ENCODE measurements at places on chromosomes 6 and 20.

DNA sequence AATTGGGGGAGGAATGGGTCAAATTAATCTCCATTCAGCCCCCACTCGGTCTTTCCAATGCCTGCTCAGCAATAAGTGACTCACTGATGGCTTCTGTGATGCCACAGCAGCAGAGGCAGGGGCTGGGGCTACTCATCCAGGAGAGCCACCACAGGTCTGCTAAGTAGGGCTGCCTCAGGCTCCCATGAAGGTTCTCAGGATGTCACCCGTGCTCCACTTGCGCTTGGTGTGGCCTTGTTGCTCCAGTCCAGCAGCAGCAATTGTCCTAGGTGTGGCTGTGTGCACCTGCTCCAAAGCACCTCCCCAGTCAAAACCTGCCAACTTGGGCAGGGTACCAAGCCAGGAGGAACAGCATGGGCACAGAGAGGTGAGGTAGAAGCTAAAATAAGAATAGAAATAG is 627 bp upstream of the LY6G6C start:
- no peak for DNase-seq

DNA sequence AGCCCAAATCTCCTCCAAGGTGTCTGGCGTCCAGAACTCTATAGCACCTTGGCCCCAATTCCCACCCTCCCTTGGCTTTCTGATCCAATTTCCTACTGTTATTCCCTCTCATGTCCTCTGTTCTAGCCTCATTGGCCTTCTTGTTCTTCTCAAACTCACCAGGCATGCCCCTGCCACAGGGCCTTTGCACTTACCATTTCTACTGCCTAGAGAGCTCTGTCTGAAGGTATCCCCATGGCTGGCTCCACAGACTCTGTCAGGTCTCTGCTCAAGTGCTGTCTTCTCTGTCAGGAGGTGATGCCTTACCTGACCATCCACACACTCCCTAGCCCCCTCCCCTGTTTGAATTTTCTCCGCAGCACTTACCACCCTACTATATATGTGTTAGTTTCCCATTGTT is 5.6 kb upstream of the BMP6 start:
- no peak for DNase-seq

GRCh38 chr6:163842467-163842866 is 427.9 kb downstream of the QKI start:
- no peak for DNase-seq

GRCh38 chr6:167934426-167934864 is 63.0 kb upstream of the KIF25 start:
- DNase-seq = no peak

DNA sequence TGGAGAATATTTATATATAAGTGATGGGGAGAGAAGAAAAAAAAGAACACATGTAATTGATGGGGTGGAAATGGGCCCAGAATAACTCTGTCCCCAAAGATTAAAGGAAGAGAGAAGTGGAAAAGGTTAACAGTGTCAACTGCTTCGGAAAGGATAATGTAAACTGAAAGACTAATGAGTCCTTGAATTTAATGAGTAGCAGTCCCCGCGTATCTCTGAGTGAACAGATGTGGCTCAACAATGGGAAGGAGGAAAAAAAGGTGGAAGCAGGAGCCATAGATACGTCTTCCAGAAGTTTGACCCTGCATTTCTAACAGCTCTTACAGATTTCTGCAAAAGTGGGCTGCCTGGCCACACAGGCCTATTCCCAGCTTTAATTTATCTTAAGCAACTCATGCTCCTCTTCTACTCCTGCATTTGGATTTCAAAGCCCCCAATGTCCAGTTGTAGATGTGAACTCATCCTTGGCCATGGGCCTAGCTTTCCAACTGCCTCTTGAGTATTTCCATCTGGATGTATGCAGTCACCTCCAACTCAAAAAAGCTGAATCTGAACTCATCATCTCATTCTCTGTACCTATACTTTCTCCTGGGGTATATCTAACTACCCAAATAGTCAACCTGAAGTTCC is 61.3 kb downstream of the DST start:
- DNase-seq = no peak

DNA sequence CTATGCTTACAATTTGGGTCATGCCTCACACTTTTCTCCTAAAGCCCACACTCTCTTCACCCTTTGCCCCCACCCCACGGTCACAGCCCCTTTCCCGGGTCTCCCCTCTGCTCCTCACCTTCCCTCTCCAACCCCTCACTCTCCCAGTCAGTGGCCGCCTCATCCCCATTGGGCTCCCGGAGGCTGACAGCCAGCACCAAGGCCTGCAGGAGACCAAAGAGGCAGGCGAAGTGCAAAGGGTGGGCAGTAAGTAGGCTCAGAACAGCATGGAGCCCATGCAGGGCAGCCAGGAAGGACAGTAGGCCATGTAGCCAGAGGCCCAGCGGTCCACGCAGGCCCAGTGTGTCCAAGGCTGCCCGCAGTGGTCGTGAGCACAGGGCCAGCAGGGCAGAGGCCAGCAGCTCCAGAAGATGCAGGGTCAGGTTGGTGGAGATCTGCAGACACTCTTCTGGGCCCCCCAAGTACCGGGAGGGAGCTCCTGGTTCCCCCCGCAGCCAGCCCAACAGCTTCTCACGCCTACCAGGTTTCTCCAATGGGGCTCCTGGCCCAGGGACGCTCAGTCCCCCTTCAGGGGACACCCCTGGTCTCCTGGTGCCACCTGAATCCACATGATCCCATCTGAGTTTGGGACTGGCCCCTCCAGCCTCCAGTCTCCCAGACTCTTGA is 1.5 kb downstream of the C6orf47 start:
- no peak for DNase-seq

DNA sequence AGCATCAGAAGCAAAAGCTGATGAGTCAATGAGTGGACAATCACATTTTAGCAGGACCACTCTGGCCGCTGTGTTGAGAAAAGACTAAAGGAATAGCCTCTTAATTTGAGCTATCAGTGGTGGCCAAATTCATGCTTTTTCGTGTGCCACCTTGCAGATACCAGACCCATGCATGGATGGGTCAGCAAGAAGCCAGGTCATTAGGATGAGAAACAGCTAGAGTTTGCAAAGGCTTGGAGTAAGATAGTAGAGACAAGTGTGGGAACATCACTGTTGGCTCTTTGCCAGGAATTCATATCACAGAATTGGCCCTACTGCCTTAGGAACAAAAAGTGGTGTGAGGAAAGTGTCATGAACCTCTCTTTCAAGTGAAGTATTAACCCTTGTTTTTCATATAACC is 25.5 kb downstream of the MRAP2 start:
- no peak for DNase-seq

GRCh38 chr20:24149881-24150307 is 161.3 kb upstream of the GGTLC1 start:
- DNase-seq = no peak

DNA sequence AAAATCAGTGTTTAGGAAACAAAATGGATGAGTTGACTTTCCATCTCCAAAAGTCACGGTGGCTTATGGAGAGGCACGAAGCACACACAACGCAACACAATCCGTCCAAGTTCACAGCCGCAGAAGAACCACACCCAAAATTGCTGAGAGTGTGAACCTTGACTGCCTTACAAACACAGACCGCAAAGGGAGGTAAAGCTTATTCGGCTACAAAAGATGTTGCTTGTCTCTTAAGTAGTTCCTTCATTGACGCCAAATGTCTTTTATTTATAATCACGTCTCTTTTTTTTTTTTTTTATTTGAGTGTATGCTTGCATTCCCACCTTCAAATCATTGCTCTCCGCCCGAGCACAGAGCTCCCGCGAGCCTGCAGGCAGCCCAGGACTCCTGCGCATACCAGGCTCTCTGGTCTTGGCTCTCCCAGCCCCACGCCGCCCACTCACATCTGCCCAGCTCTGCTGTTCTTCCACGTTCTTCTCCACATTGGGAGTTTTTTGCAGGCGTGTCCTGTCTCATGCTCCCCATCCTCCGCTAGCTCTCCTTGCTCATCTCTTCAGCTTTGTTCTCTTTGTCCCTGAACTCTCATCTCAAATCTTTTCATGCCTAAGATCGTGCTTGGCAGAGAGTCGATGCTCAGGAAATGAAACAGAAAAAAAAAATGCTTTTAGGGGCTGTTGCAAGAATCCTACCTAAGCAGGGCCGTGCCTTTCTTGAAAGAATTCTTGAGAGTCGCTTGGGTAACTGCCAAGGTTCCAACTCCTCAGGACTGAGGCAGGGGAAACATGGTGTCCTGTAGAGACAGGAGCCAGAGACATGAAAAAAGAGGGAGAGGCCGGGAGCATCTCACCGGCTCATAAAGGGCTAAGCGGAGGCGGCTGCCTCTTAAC is 25.8 kb downstream of the LY86 start:
- no peak for DNase-seq

DNA sequence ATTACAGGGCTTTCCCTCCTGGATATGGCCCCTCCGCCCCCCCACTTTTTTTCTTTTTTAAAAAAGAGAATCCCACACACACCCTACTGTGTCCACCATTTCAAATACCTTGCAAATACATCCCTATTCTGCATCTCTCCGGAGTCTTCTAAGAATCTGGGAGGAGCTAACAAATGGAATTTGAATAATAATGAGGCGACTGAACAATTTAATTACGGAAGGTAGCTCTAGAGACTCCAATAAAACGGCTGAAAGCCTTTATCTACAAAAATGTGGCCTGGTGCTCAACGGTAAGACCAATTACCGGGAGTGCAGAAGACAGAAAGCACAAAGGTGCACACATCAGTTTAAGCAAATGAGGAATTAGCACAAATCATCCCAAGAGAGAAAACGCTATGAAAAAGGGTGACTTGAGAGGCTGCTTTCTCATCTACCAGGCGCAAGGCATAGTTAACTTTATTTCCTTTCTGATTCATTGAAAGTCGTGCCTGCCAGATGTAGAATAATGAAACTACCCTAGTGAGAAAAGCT is 1.8 kb downstream of the RRAGD start:
- no peak for DNase-seq

DNA sequence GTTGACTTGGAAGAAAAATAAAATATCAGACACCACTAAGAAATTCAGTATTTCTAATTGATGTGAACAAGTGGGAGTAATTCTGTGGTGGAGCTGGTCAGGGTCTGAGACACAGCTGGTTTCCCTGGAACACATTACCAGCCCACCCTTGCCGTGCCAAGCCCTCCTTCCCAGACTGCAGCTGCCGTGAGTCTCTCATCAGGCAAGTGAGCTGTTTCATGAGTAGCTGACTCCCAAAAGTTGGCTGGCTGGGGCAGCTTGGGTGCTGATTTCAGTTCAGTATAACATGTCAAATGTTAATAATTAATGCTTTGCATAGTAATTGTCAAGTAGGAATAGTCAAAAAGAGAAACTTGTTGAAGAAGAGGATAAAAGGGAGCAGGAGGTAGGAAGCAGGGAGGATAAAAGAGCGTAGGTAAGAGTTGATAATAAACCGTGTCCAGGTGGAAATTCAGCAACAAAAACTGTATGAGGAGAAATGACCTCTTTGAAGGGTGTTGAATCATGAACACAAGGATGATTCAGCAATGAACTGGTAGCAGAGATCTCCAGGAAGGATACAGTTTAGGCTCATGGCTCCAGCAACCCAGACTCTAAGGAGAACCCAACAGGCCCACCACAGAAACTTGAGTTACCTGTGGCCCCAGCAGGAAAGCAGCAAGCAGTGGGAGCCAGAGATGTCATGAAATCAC is 110.9 kb upstream of the SSTR4 start:
- DNase-seq = peak; percentile 26

DNA sequence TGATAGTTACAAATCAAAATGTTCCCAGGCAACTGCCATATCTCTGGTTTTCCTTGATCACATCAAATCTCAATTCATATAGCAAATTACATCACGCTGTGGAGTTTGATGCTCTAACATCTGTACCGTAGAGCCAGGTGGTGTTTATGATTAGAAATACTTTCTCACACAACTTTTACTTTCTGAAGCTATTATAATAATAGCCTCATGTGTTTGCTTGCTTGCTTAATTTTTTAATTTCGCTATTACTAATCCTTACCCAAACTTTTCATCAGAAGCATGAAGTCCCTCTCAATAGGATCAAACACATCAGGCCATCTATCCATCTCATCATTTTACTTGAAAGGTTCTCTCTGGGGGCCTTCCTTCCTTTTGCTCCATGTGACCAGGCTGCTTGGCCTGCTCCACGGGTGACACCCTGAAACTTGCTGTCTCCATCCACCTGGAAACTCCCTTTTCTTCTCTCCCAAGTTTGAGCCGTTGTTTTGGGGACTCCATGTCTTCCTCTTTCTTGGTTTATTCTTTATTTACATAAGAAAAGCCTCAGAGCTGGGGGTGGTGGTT is 75.4 kb downstream of the ADAT2 start:
- no peak for DNase-seq

DNA sequence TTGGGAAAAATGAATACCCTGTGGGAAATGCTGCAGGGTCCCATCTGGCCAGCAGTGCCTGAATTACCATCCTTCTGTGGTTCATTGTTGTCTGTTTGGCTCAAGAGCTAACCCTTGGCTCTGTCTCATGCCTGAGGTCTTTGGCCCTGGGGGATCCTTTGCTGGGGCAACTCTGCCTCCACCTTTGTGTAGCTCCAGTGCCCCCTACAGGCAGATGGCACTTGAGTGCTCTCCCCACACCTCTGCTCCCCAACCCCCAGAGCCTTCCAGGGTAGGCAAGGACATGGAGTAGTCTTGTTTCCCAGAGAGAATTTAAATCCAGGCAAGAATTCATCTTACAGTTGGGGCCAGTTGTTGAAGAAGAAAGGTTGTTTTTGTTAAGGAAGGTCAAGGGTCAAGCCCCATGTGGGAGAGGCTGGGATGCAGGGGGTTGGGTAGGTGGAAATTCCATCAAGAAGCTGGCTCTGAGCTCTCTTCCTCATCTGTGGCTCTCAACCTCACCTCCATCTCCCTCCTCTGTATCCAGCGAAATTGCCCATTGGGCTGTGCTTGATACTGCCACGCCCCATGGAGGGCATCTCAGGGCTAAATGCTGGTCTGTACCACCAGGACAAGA is 44.2 kb downstream of the ZNF831 start:
- DNase-seq = no peak

DNA sequence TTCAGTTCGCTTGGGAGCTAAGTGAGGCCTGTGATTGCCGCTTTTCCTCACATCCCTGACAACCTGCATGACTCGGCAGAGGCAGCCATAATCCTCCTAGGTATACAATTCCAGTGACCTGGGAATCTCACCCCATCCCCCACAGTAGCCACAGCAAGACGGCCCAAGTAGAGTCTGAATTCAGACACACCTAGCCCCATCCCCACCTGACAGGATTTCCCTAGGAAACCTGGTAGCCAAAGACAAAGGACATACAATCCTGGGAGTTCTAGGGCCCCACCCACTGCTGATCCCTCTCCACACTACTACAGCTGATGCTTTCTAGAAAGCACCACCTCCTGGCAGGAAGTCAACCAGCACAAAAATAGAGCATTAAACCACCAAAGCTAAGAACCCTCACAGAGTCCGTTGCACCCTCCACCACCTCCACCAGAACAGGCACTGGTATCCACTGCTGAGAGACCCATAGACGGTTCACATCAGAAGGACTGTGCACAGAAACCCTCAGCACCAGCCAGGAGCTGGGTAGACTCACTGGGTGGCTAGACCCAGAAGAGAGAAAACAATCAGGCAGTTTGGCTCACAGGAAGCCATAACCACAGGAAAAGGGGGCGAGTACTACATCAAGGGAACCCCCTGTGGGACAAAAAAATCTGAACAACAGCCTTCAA is 17.9 kb upstream of the RUNX2 start:
- no peak for DNase-seq

All from ovary (tissue), 10 donors.